ENCODE measurements at places on chromosomes 12 and 14.
A peak's percentile ranks its signal among the peaks of the same experiment; 100 is the strongest.

DNA sequence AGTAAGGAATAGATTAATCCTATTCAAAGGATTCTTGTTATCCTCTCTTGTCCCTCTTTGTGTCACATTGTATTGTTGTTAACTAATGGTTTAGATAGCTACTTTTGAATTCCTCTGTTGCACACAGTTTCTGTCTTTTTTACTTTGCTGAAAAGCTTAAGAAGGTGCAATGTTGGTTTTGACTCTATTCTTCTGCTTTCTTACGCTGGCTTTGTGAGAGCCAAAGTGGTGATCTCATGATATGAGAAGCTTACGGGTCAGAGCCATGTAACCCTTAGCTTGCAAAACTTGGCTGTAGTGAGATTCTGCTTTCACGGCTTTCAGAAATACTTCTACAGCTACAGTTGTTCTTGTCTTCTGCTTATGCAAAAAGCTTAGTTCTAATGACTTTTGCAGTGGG, 239.7 kb downstream of the TRHDE start:
- DNase-seq, result peak; percentile 6

DNA sequence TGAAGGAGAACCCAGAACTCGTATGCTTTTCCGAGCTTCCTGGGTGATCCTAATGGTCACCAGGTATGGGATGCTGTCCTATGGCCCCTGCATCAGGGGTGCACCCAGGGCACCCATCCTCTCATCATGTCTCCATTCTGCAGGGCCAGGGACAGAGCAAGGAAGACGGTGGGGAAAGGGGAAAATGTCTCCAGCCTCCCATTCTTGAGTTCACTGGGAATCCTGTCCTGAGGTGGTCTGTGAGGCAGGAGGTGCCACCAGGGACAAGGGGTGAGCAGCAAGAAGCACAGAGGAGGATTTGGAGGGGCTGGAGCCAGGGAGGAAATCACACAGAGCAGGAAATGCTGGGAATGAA, 14.9 kb upstream of the SLC6A12 start:
- no peak for DNase-seq

DNA sequence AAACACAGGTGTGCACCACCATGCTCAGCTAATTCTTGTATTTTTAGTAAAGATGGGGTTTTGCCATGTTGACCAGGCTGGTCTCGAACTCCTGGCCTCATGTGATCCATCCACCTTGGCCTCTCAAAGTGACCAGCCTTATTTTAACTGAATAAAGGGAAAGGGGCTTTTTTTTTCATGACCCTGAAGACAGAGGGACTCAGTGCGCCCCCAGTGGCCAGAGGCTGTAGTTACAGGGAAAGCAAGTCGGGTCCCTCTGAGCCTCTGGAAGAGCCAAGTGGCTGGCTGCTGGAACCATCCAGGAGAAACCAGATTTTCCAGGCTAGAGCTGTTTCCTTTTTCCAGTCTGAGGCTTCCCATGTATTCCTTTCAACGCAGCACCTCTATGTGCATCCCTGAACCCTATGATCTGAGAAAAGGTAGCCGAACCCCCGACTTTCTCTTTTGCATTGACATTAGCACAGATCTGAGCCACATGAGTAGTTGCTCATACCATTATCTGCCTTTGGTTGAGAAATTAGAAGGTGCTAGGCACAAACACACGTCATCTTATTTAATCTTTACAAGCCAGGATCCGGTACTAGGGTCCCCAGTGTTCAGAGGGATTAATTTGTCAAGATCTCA, 342.7 kb downstream of the CACNA1C start:
- DNase-seq, result peak; percentile 33

DNA sequence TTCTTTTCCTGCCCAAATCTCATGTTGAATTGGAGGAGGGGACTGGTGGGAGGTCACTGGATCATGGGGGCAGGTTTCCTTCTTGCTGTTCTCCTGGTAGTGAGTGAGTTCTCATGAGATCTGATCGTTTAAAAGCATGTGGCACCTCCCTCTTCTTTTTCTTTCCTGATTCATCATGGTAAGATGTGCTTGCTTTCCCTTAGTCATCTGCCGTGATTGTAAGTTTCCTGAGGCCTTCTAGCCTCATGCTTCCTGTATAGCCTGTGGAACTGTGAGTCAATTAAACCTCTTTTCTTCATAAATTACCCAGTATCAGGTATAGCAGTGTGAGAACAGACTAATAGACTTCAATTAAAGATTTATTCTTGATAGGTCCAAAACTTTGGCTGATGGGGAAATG, 83.5 kb downstream of the CAND1 start:
- DNase-seq, result no peak

DNA sequence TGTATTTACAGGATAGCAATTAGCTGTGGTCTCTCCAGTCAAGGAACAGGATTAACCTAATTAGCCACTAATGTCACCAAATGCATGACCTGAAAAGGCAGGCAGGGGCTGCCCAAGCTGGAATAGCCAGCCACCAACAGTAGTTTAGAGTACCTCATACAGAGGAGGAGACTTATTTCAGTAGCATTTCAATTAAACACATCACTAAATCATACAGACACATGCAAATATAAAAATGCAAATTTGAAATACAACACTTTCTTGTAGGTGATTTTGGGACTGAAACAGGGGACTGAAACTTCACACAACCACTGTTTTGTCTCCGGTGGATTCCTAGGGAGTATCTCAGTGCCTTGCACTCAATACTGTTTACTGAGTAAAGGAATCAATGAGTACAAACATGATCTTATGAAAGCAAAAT, 636 bp upstream of the IFNG-AS1 start:
- no peak for DNase-seq

- DNase-seq, result peak; percentile 68
These were observed 87.0 kb downstream of the SAMD4A start for GRCh38 chr14:54653712-54654469.

DNA sequence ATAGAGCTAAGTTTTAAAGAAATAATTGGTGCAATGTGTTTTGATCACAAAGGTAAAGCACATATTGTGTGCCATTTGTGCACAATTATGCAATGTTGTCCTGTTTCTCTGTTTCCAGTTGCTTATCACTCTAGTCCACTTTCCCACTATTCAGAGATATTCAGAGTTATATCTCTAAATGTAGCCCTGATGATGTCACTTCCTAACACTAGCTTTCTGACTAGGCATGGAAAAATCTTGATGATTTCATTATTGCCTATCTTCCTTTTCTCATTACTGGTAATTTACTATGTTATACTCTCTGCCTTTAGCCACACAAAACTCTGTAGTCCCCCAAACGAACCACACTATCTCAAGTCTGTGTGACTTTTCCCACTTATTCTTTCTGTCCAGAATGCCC, 221.2 kb downstream of the TRHDE start:
- DNase-seq, result no peak

DNA sequence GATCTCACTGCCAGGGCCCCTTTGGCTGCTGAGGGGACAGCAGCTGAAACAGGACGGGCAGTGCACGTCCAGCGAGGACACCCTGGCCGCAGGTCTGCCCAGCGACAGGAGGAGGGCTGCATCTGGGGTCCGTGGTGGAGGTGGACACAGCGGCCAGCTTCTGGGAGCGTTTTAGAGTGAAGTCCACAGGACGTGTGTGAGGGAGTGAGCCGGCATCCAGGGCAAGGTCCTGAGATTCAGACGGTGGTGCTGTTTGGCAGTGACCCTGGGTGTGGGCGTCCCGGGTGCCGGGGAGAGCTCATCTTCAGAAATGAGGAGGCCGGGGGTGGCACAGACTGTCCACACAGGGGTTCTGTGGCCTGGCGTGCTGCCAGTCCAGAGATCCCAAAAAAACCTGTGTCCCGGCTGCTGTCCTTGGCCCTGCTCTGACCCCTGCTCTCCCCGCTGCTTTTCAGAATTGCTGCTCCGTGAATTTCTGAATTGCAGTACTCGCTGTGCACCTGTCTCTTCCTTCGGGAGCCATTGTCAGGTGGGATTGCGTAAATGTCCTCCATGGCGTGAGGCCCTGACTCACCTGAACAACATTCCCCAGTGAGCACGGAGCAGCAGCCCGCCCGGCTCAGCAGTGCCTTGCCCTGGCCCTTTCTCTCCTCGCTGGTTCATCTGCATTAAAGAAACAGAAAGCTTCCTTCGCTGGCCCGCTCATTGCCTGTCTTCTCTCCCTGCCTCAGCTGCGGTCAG, 183.5 kb upstream of the C14orf180 start:
- DNase-seq, result no peak

- peak; percentile 25 for DNase-seq
These were observed 44.6 kb upstream of the KRAS start for GRCh38 chr12:25295361-25295760.

DNA sequence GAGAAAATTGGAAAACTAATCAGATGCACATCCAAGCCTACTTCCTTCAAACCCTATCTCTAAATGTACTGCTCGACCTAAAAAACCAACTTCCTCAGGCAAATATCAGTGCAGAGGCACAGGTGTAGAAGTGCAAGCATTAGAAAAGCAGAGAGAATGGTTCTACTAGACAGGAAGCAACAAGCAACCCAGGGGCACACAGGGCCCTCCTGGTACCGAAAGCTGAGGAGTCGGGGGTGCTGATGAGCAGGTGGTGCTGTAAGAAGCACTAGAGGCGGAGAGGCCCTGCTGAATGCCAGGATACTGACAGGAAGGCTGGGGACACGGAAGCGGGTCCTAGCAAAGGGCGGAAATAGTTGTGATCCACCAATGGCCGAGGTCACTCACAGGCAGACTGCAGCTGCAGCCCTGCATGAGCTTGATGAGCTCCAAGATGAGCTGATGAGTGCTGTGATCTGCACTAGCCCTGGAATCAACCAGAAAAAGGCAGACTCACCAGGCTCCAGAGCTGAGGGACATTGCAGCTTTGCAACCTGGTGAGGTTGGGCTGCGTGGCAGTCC, 85.9 kb downstream of the TTC7B start:
- no peak for DNase-seq

GRCh38 chr12:111438481-111438880, 32.8 kb downstream of the SH2B3 start:
- peak; percentile 44 for DNase-seq

Measured in fibroblast of the aortic adventitia (primary cell).